ENCODE measurements at places on chromosomes 11 and 22.

DNA sequence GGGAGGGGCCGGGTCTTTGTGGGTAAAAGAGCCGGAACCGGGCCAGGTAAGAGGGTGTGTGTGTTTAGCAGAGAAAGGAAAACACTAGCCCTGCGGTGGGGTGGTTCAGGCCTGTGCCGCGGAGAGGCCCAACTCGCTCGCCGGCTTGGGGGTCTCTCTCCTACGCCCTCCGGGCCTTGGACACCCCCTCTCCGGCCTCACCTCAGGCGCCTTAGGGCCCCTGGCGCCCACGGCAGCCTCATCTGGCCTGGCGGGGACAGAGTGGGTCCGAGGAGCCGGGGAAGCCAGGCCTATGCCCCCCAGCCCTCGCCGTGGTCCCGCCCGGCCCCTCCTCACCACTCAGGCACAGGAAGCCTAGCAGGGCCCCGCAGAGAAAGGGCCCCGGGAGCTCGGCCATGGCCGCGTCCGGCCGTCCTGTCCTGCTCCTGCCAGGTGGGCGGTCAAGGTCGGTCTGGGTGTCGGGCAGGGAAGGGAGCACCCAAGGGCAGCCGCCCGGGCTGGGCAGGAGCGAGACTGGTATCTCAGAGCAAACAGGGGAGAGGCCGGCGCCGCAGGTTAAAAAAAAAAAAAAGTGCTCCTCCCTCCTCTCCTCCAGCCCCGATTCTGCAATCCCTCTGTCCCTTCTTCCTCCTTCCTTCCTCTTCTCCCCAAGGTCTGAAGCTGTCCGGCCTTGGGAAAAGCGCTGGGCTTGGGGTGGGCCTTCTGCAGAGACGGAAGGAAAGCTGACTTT is at the start of gene VSIG2:
Gene VSIG2, minus strand, starts transcription at position 515 of the 730 bp plus-strand sequence. Its CDS starts 118 bp downstream, at position 397.
- DNase-seq: no peak

GRCh38 chr11:63814383-63814736 is 1.1 kb downstream of the SPINDOC start:
- no peak for DNase-seq

DNA sequence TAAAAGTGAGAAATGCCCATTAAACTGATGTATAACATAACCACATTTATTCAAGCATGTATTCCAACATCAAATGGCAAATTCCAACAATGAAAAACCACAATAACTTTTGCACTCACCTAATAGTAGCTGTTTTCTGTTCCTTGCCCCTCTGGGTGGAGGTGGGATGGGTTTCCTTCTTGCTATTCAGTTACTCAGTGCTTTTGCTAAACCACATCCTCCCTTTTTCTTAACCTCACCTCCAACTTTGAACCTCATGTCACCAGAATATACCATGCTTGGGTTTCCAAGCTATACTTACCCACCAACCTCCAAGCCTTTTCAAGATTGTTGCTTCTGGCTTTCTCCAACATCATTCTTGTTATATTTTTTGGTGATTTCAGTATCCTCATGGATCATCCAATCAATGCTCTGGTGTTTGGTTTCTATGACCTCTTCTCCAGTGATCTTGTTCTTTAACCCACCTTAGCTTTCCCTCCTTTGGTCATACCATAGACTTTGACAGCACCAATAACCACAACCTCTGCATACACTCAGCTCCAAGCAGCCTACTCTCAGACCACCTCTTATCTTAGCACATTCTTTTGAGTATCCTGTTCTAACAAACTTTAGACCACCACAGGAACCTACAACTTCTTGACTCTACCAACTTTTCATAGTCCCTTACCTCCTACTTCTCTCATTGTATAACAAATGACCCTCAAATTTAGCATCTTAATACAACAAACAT is 3.2 kb upstream of the CCDC15 start:
- DNase-seq: no peak

DNA sequence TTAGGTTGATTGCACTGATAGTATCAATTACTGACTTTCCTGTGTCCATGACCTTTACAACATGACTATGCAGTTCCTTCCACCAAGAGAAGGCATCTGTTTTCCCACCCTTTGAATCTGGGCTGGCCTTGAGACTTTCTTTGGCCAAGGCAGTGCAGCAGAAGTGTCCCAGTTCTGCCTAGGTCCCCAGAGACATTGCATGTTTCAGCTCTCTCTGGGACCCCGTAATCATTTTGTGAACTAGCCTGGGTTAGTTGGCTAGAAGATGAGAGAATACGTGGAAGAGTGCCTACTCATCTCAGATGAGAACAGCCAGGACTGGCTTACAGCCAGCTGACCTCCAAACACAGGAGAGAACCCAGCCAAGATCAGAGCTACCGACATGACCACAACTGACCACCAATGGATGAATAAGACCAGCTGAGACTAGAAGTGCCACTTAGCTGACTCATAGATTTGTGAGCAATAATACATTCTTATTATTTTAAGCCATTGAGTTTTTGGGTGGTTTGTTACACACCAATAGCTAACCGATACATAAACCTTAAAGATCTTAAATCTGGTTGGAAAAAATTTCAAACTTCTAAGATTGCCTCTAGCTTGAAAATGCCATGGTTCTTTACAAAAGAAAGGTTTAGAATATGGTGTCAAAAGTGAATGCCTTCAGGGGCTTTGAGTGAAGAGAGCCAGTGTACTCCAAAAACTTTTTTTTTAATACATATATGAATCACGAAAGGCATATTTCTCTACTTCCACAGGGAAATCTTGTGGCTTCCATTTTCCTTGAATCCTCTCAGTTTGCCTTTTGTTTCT is 145.2 kb downstream of the FBXO7 start:
- DNase-seq: no peak

DNA sequence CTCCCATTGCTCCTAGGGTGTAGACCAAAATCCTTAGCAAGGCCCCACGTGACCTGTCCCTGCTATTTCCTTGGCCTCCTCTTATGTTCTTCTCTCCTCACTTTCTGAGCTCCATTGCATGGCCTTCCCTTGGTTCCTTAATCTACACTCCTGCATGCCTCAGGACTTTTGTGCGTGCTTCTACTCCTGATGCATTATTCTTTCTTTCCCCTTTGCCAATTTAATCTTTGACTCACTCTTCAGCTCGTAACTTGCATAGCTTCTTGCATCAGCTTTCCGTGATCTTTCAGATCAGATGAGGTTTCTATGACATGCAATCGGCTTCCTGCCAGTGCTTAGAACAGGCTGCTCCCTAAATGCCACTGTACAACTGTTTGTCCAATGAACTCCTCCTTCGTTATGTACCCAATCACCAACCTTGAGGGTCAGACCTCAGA is 261.6 kb upstream of the CADM1 start:
- no peak for DNase-seq

DNA sequence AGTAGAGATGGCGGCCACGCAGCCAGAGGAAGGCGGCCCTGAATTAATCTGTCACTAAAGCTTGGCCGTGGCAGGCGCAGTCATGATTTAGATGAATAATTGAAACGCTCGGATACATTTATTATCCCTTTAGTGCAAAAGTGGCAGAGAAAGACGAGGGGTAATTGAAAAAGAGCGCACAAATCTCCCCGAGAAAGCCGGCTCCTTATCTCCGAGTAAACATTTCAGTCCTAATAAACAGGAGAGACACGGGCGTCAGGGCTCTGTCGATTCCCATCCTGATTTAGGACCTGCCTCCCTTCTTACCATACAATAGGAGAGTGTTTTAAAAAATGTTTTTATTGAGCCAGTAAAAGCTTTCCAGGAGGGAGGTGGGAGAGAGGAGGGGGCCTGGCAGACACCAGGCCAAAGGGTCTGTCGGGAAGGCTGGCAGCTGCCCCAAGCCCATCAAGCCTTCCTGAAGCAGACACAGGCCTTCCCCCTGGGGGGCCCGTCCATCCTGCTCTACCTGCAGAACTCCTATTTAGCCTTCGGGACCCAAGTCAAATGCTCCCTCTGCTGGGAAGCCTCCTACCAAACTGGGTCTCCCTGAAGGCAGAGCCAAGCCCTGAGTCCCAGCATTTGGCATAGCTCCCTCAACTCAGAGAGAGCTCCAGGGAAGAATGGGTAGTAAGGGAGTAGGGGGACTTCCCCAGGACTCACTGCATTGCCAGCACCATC is 22.8 kb downstream of the OTUB1 start:
- no peak for DNase-seq

GRCh38 chr11:105458071-105458470 is 151.8 kb upstream of the GRIA4 start:
- DNase-seq: no peak

DNA sequence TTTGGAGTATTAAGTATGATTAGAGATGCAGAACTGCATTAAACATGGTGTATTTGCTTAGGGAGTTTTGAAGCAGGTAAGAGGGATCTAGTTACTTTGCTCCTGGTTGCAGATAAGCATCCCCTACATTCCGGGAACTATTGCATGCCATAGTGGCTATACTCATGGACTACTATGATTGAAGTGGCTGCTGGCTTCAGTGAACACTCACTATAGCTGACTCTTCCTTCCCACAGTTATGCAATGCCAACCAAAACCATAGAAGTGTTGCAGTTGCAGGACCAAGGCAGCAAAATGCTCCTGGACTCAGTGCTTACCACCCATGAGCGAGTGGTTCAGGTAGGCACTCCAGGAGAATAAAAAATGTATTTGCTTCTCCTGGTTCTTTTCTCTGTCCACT is 17.0 kb downstream of the COA4 start:
- no peak for DNase-seq

DNA sequence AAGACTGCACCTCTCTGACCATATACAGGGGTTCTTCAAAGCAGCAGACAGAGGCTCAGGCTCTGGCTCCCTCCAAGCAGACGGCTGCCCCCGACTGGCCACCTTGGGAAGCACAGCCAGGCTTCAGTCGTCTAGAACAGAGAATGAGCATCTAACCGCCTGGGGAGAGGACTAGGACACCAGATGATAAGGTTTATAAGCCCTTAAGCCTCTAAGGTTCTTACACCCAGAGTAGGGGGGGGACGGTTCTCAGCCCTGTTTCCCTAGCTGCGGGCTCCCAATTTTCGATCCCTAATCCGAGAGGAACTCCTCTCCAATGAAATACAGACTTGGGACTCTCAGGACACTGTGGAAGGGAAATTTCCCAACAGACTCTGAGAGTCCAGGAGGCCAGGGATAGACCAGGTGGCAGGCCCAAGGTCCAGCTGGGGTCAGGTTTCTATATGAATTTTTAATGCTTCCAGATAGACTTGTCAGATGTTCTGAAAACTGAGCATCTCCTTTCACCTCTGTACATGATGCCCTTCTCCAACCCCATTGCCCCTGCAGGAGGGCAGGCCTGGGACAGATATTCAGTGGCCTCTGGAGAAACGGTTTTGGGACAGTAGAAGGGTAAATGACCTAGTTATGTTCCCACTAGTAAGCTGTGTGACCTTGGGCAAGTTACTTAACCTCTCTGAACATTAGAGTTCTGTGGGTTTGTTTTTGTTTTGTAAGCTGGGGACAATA is 20.2 kb downstream of the RTN4RL2 start:
- DNase-seq: peak; percentile 52

DNA sequence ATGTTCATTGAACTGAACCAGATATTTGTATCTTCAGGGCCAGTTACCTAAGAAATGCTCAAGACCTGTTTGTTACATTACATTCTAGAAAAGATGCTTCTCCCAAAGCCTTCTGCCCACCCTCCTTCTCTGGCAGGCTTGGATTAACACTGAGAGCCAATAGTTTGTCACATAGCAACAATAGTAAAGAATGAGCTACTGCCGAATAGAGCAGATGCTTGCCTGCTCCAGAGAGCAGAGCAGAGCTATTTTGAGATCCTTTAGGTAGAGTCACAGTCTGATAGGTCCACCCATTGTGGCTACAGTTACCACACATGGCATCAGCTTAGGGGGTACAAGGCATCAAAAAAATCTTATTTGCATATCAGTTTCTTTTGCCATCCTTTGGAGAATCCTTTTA is 13.5 kb upstream of the EP300 start:
- DNase-seq: no peak

- DNase-seq: no peak
These were observed 25.9 kb downstream of the IGSF9B start for GRCh38 chr11:133930767-133931448.

DNA sequence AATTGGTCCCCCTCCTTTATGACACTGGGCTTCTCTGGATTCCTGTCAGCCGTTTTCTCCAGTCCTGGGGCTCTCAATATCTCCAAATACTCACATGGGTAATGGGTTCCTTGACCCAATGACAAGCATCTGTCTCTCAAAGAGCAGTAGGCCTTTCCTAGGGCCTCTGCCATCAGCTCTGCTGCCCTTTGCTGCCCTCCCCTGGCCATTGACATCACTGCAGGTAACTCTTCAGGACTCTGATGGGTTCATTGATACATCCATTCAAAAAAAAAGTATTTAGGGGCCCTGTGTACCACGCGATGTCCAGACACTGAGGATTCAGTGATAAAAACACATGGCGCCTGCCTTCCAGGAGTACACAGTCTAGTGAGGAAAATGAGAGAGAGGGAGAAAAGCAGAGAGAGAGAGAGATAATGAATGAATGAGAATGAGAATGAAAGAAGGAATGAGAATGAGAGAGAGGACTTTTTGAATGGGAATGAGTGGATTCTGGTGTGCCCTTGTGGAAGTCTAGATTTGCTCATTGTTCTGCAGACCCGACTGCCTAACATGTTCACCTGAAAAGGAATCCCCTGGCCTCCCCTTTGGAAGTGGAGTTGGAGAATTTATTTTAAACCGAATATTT is 42.6 kb upstream of the OLFML1 start:
- DNase-seq: no peak

- no peak for DNase-seq
These were observed 8.2 kb downstream of the DDX17 start for GRCh38 chr22:38497869-38498268.

GRCh38 chr11:14973621-14974514 is 1.7 kb upstream of the CALCA start:
- DNase-seq: no peak

DNA sequence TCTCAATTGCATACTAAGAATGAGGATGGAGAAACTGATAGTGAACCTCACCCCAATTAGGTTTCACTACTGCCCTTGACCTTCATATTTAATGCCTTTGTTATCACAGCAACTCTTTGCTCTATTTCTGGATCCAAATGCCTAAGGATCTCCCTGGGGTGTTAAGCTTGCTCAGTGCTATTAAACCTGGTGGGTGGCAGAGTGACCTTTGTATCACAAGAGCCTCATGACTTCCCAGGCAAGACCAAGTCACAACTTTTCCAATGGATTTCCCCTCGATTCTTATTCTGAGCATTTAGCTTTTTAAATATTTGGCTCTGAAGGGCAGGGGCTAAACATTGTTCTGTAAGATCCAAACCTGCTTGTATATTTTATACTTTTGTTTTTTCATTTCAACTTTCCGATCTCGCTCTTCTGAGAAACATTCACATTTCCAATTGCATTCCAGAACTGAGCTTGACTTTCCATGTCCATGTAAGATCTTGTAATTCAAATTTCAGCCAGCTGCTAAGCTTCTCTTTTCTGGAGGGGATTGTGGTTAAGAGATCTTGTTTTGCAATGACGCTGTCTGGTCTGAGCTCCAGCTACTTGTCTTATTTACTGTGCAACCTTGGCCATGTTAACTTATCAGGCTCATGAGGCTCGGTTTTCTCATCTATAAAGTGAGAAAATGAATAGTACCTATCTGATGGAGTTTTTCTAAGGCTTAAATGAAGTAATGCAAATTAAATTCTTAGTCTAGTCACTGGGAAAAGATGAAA is 6.4 kb upstream of the EHF start:
- no peak for DNase-seq
